ENCODE measurements at places on chromosomes 11 and 22.

DNA sequence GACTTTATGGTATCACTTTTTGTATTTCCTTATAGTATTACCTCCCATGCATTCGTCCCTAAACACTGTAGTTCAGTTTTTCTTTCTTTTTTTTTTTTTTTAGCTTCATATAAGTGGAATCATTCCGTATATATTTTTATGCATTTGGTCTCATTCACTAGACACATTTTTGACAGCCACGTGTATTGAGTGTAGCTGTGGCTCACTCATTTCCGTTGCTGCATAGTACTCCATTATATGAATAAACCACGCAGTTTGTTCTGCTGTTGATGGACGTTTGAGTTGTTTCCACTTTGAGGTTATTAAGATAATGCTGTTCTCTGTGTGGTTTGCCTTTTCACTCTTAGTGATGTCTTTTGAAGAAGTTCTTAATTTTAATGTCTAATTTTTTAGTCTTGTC, 8.4 kb downstream of the APLP2 start:
- DNase-seq = no peak

DNA sequence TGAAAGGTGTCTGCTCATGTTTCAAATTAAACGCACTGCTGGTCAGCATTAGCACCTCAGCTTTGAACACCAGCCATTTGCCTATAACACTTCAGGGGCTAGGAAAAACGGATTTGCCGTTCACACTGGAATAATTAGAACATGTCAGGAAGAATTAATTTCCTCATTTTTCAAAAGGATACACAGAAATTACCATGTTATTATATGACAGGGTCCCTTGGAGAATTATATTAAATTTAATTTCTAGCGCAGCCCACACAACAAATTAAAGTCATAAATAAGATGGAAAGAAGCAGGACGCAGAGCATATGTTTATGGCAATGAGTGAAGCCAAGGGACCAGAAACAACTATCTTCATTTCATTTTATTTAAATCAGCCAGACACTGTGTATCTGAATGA, 83.8 kb upstream of the SOX6 start:
- DNase-seq = no peak

GRCh38 chr11:64391839-64392238, 32.9 kb downstream of the RPS6KA4 start:
- DNase-seq = no peak

DNA sequence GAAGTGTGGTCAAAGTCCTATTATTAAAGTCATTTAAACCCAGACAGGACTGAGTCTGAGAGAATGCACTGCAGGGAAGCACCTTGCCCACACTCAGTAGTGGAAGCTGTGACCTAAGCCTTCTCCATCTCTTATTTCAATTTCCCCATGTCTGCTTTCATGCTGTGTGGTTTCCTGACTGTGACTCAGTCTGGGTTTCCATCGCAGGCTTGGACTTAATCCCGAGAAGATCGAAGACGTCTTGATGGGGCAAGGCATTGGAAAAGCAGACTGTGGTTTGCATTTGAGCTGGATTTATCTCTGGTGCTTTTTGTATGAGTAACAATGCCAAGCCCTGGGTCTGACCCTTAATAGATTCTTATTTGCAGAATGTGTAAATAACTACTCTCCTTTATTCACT, 238.9 kb downstream of the NTM start:
- no peak for DNase-seq

DNA sequence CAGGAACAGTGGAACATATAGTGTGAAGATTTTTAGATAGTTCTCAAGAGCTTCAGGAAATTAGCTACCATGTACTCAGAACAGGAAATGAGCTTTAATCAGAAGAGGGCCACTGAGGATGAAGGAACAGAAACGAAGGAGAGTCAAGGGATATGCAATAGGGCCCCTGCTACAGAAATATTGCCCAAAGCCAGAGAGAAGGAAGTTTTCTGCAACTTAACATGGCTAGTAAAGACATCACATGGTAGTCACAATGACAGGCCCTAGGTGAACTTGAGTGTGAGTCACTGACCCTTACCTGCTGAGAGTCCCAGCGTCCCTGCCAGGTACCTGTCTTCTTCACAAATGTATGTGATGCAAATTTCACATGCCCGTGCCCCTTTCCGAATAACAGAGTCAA, 25.2 kb upstream of the CARD16 start:
- no peak for DNase-seq

All from midbrain (tissue), 1 donor.